NCI-H1417 treated with DMSO at 0.1 percent for 48 hours (cell line): ENCODE measurements at places on chromosomes 12 and 14.

DNA sequence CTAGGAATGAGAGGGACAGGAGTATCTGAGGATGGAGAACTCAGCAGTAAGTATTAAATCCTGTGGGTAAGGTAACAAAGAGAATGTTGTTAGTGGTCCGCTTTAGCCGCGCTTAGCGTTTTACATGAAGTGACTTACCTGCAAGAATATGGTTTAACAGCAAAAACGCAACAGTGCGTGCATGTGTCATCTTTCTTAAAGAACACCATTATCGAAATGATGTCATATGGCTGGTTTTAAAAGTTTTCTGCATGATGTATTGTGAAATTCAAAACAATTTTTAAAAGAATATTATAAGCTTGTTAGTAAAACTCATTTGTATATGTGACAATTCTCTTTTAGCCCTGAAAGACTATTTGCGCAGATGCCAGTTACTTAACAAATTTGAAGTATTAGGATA is 1.7 kb downstream of the LEMD3 start:
- DNase-seq, result no peak

DNA sequence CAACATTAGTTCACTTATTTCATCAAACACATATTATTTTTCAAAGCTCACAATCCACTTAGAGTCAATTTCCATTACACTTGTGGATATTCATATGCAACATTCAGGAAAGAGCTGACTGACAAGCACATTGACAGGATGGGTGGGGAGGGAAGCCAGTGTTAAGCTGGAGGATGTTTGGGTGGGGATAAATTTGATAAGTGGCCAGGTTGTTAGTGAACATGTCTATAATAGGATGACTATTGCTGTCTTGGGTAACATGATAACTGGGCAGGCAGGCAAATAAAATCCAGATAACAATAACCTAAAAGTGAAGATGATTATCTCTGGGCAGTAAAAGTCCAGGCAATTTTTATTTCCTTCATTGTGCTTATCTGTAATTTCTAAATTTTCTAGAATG is 73.8 kb upstream of the OSBPL8 start:
- DNase-seq, result no peak

DNA sequence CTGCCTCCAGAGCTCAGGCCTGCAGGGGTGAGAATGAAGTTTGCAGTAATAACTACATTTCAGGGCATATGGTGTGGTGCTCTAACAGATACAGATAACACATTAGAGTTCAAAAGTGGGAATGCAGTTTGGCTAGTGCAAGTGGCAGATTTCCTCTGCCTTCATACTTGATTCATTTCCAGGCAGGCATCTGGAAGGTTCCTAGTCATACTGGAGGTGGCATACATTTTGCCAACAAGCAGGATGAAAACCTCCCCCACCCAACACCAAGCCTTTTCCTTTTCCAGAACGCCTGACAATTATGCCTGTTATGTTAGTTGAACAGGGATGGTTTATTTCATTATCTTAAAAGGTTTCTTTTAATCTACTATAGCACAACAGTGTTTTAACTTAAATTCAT is 24.3 kb downstream of the VTI1B start:
- DNase-seq, result no peak

DNA sequence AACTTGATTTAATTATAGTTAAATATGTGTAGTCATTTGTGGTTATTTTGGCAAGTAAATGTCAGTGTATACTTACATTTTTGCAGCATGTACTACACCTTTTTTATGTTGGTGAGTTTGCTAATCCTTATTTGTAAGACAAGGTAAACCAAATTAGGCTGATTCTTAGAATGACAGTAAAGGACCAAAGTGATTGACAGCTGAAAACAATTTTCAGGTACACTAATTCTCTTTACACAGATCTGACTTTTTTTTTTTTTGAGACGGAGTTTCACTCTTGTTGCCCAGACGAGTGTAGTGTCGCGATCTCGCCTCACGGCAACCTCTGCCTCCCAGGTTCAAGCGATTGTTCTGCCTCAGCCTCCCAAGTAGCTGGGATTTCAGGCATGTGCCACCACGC is 8.4 kb downstream of the SLC25A3 start:
- DNase-seq, result no peak

DNA sequence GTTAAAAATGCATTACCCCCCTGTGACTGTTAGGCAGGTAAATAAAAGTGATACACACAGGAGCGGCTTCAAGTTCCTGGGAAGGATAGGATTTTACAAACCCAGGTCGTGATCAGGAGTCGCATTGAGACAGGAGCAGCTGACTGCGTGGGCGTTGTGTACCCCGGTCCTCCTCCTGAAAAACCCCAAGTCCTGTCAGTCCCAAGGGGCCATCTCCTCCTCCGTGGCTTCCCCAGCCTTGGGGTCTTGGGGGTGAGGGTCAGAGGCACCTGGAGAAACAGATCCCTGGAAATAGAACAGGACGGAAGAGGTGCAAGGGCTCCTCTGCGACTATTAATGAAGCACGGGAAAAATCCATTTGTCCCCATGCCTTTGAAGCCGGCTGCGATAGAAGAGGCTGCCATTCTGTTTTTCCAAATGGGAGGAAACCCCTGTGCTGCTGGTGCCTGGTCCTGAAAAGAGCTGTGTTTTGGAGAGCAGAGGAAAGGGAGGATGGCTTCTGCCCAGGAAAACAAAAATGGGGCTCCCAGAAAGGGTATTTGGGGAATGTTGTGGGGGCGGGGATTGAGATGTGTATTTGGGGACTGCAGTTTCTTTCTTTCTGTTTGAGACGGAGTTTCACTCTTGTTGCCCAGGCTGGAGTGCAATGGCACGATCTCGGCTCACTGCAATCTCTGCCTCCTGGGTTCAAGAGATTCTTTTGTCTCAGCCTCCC is 143.1 kb downstream of the ZNF664 start:
- DNase-seq, result no peak

DNA sequence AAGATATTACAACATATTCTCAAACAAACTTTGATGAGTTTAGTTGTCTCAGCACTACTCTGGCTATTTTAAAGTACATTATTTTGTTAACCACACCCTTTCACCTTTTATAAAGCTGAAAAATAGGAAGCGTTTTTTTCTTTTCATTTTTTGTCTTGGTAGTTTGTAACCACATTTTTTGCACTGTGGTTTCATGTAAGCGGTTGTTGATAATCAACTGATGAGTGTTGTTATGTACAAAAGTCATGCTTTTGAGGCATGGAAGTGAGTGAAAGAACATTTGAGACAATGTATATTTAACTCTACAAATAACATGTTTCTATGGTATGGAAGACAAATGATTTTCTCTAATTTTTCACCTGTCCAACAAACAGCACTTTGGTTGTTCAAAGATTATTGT is 52.1 kb upstream of the ATP2B1 start:
- DNase-seq, result no peak

DNA sequence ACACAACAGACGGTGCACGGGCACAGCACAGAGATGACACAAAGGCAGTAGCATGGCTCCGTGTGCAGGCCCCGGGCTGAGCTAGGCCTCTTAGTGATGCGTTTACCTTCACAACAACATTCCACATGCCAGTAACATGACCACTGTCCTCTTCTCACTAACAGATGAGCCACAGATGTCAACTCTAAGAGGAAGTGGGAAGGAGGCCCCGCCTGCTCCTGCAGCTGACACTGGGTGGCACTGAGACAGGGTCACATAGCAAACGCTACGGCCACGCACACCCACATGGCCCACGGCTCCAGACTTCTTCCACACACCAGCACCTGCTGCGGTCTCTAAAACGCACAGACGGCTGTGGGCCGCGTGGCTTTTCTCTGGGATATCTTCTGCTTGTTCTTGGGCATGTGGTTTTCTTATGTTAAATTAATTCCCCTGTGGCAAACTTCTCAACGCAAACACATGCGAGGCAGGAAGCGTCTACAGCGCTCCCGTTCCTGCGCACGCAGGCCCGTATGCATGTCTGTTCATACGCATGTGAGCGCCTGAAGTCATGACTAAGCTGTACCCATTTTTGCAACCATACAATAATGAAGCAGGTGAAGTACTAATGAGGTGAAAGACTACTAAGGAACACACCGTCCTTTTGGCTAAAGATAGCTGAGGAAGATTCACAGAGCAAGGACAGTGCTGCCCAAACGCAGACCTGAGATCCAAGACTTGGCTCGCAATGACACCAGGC is 26.8 kb downstream of the AMN start:
- no peak for DNase-seq

GRCh38 chr14:46279776-46280175 is 371.8 kb downstream of the RPL10L start:
- no peak for DNase-seq

DNA sequence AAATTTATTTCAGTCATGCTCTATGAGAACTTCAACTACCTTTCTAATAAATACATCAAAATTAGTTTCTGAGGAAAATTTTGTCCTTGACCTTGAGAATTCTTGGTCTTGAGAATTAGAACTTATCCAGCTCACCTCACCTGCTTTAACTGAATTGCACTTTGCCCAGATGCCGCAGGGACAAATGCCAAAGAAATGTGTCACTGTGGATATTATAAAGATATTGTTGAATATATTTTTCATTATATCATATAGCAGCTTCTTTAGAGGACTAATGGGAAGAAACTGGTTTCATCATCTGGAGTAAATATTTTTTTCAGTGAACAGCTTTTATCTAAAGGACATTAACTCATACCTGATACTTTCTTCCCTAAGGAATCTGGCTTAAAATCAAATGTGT is 54.1 kb downstream of the LRP6 start:
- DNase-seq, result no peak

- DNase-seq, result no peak
These were observed 416.2 kb upstream of the CCDC196 start for GRCh38 chr14:66069830-66070541.

DNA sequence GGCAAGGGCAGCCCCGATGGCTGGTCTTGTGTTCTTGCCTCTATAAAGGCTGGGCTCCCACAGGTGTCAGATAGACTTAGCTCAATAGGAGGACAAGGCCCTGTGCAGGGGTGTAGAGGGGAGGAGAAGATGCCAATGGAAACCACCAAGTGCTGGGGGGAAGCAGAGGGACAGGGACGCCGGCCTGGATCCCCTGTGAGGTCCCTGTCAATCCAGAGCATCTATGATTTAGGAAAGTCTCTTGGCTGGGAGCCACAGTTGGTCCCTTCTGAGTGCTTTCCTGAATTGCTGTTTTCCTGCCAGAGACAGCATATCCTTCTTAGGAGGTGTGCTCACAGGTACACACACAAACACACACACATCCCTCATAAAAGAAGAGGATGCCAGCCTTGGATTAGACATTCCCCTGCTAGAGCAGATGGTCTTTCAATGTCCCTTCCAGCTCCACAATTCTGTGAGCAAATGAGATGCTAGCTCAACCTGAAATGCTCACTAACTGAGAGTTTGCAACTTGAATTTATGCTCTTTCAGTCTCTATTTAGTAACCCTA is 62.7 kb downstream of the TTC7B start:
- DNase-seq, result no peak

DNA sequence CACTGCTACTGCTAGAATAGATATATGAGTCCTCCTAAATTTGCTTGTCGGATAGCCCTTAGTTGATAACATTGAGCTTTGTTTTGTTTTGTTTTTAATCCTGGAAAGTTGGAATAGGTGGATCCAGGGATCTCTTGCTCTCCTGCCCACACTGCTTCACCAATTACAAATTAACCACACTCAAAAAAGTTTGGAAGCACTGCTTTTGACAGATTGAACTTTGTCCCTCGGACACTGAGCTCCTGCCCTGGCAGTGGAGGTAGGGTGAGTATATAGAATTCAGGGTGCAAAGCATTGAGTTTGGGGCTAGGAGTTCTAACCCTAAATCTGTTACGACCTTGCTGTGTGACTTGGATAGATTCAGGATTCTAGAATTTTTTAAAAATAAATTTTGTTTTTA is 15.1 kb upstream of the SYNDIG1L start:
- DNase-seq, result no peak

GRCh38 chr14:72643317-72643801 is 250.5 kb downstream of the DPF3 start:
- DNase-seq, result no peak

- DNase-seq, result no peak
These were observed 24.0 kb downstream of the ADGRD1 start for GRCh38 chr12:130977743-130978095.

DNA sequence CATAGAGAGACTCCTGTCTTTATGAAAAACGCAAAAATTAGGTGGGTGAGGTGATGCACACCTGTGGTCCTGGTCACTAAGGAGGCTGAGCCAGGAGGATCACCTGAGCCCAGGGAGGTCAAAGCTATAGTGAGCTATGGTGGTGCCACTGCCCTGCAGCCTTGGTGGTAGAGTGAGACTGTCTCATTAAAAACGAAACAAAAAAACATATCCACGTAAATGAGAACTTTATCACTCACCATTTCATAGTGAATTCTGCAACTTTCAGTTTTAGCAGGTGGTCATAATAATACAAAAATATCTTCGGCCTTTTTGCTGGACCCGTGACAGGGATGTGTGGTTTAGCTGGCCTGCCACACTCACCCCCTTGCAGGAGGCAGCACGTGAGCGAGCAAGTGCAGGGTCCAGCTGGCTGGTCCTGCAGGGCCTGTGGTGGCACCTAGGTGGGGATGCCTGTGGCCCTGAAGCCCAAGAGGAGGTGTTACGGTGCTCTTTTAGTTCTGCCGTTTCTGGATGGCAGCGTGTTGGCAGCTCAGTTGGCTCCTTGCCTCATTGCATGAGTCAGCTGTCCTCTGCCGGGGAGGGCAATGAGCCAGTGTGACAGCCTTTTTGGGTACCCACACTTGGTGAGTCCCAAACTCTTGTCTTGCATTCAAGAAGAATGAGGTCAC is 1330.7 kb upstream of the TMEM132C start:
- DNase-seq, result no peak

DNA sequence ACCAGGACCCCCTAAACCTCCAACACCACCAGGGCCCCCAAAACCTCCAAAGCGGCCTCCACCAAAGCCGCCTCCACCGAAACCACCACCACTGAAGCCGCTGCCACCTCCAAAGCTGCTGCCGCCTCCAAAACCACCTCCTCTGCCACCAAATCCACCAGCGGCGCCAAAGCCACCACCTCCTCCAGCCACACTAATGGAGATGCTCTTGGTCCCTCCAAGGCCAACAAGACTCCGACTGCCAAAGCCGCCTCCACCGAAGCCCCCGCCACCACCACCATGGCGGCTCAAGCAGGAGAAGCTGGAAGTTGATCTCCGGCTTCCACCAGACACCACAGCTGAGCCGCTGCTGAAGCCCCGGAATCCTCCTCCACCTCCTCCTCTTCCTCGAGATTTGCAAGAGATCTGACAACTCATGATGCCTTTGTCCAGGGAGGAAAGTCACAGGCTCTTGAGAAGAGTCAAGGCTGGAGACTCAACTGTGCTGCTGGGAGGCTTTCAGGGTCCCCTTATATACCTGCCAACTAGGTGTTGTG is at the start of gene KRT2:
Gene KRT2, minus strand, starts transcription at position 486 of the 536 bp plus-strand sequence. Its CDS starts 69 bp downstream, at position 417.
- DNase-seq, result no peak

DNA sequence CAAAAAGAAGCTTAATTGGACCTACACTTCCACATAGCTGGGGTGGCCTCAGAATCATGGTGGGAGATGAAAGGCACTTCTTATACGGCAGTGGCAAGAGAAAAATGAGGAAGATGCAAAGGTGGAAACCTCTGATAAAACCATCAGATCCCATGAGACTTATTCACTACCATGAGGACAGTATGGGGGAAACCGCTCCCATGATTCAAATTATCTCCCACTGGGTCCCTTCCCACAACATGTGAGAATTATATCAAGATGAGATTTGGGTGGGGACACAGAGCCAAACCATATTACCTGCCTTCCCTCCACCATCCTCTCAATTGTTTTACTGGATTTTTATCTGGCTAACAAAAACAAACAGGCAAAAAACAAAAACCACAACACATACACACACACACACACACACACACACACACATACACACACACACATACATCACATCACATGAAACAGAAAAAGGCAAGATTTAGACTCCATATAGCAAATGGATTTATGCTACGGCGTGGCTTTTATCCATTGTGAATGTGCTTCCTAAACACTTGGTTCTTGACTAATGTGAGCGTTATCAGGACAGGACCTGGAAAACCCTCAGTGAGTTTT is 66.7 kb downstream of the ZFP36L1 start:
- no peak for DNase-seq
